ENCODE measurements at places on chromosomes 1 and 21. TPM values are rescaled to one million over a fixed set of nuclear protein-coding genes. Genes with fewer than 3 reads are reported as not detected.

Gene CTH
- 3.1 TPM for total RNA-seq

Gene IGSF5
- total RNA-seq = 0.79 TPM

Gene LBR
- 14.9 TPM for total RNA-seq

Gene CFAP74
- not detected for total RNA-seq

Gene GJA8
- not detected for total RNA-seq

All from placental epithelial cell (primary cell).